ENCODE measurements at places on chromosomes 1 and 21.

- no peak for DNase-seq
Measured at GRCh38 chr1:242002072-242002471, 3.2 kb upstream of the MAP1LC3C start.

DNA sequence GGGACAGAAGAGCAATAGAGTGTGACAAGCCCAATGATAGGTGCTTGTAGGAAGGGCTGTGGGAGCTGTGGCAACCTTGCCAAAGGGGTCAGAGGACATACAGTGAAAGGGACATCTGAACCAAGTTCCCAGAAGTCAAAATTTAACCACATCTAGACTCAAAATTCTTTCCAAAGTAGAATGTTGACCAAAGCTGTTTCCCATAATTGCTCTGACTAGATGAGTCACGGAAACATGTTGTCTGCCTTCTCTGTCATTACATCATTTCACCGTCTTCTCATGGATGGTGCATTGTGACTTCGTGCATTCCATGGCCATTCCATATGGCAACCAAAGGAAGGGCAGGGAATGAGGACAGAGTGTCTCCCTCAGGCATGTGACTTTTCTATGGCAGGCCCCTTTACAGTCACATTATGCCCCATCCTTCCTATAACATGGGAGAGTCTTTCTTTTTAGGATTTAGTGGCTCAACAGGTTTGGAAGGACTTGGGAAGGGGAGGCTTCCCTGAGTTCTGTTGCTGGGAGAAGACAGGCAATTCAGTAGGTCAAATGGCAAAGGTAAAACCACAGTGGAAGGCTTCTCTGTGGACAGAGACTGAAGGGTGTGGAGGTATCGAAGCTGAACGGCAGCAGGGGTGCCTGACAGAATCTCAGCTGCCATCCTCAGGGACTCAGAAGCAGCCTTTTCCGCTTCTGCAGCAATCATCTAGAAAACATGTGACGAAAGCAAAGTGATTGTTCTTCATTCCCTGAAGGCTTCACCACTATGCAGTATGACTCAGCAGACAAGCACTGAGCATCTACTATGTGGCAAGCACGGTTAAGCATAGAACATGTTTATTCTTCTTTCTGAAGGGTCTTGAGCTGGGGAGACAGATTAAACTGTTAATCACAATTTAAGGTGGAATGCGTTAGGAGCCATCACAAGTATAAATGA, 24.7 kb downstream of the NPHS2 start:
- no peak for DNase-seq

GRCh38 chr1:215677112-215677511, 110.0 kb downstream of the KCTD3 start:
- DNase-seq, result no peak

DNA sequence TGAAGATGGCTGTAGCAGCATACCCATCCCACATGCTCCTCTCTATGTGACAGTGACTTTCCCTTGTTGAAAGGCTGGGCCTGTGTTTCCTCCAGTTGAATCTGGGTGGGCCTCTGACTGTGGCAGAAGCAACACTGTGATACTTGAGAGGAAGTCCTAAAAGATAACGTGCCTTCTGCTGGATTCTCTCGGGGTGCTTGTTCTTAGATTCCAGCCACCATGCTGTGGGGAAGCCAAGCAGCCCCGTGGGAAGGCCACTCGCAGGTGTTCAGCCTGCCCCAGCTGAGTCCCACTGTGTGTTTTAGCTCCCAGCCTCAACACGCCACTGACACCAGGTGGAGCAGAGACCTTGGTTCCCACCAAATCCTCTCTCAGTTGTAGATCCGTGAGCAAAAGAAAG, 31.5 kb downstream of the TRAPPC10 start:
- no peak for DNase-seq

DNA sequence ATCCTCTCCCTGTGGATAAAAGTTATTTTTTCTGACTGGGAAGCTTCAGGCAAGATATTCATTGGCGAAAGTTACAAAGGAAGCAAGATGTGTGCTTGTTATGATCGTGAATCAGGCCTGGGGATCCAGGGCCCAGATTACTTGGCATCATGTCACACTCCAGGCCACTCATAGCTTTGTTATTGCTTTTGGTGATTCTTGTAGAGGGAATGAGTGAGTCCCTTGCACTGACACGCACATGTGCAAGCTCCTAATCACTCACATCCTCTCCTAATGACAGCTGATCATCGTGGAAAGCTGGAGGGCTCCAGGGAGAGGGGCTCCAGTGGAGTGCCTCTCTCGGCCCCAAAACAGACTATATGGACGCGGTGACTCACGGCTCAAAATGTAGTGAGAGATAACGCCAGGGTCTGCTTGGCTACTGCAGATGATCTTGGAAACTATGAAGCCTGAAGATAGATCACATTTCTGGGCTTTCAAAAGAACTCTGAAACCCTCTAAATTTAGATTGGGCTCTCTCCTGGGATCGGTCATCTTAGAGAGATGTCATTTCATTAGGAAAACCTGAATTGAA, 481.1 kb upstream of the USP24 start:
- DNase-seq, result no peak

DNA sequence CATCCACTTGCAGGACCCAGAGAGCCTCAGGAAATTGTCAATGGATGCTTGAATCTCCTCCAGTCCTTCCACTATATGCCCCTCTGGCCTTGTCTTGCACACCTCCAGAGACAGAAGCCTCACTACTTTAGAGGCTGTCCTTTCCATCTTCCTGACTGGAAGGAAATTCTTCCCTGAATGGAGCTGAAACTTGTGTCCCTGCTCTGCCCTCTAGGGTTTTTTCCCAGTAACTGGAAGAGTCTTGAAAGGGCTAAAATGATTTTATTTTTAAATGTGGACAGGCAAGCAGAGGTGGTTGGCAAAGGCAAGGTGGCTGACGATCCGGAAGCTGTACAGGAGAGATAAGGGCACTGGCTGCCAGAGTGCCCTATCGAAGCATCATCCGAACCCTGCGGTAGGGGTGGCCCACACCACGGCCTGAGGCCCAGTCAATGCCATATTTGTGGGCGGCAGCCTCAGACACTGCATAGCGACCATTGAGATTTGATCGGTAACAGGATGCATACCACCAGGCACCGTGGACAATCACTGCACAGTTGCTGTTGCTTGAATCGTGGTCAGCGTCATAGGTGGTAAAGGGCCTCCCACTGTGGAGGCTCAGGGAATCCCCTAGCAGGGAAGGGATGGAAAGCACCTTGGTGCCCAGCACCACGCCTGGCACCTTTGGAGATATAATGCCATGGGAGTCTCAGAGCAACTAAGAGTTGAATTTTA, 2.3 kb upstream of the MAP3K6 start:
- no peak for DNase-seq

DNA sequence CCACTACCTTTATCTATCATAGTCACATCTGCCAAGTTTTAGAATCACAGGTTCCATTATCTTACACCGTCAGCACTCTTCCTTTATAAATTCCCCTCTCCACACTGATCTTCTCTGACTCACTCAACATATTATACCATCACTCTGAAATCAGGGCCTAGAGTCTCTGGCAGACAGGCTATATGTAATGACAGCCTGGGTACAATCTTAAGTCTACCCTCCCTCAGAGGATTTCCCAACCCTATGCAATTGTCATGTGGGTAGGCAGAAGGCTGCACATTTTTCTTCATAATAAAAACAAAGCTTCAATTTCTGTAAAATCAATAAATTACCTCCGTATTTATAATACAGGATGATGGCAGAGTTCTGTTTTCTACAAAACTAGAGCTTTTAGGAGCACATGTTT, 138.0 kb downstream of the RERE start:
- DNase-seq, result no peak

DNA sequence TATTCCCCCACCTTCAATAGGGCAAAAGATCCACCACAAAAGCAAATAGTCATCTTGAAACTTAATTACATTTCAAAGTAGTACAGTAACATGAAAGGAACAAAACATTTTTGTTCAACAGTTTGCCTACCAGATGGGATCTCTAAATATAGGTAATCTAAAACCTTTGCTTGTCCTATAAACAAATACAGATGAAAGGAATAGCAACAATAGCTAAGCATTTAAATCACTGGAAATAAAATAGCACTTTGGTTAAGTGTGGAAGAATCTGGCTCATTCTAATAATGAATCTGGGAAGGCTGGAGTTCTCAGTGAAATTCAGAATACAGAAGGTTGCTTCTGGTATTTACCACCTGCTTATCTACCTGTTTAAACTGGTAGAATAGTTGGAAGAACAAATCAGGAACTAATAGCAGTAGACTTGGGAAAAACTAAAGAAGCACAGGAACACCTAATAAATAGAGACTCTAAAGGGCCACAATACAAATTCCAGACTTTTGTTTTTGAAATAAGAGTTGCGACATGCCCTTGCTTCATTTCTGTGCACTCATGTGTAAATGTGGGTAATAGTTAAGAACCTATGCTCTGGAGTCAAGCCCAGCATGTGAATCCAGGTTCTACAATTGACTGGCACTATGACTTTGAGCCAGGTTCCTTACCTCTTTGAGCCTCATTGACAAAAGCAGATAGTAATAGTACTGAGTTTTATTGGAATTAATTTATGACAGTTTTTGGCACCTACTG, 2.3 kb upstream of the LYPLAL1 start:
- no peak for DNase-seq

GRCh38 chr1:34874296-34874952, 14.9 kb upstream of the SMIM12 start:
- no peak for DNase-seq

DNA sequence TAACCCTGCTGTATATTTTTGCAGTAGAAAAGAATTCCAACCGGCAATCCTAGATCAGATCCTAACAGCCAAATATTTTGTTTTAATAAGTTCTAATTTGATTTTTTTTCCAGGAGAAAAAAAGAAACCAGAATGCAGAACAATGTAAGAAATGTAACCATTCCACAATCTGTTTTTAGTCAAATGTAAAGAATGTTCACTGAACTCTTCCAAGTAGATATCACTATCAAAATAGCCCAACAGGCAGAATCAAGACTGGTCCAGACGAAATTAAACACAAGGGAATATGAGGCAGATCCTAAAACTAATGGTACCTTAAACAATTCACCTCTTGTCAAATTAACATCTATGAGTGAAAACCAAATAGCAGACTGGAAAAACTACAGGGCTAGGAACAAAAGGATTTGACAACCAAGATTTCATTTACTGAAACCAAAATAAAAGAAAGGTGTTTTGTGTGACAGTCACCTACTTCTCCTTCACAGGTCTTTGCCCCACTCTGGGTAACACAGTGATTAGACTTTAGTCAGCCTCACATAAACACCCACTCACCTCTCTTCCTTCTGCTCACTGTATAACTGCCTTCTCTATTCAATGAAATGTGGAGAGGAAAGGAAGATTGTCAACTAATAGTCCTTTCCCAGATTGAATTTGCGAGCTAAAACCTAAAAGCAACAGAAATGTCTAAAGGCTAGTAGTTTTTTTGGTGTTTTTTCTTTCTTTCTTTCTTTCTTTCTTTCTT, 137.9 kb downstream of the FAF1 start:
- no peak for DNase-seq

DNA sequence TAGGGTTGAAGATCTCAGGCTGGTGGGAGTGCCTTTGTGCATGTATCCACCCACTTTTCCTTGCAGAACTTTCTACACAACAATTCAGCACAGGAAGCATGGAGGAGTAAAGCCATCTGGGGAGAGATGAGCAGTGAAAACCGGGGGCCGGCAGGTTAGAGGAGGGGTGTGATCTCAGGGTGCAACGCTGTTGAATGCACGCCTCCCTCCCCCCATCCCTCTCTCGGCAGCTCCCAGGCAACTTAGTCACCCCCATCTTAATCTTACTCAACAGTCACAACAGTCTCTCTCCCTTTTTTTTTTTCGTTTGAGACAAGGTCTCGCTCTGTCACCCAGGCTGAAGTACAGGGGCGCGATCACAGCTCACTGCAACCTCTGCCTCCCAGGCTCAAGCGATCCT, 16.6 kb upstream of the ABCG1 start:
- DNase-seq, result no peak

GRCh38 chr1:230169454-230170152, 102.6 kb downstream of the GALNT2 start:
- DNase-seq, result no peak

- DNase-seq, result no peak
Measured at GRCh38 chr1:10178597-10179405, 31.6 kb upstream of the KIF1B start.

GRCh38 chr1:209430107-209430506, 153.4 kb upstream of the CAMK1G start:
- no peak for DNase-seq

GRCh38 chr1:52842643-52843310, at the start of gene ZYG11A:
Gene ZYG11A, plus strand, starts transcription at chr1:52842760. Its CDS starts 124 bp downstream, at chr1:52842884.
- DNase-seq, result no peak

DNA sequence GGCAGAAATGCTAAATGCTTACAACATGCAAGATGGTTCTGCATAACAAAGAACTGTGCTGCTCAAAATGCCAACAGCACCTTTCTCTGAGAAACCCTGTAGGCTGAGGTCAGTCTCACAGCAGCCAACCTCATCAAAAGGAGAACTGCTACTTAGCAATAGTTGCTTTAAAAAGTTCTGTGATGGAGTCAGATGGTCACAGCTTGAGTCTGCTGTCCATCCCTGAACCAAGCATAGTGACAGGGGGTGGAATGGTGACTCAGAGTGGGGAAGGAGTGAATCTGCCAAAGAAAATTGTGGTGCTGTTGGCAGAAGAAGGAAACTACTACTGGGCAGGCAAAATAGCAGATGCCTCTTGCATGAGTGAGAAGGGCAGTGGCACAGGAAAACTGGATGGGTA, 106.0 kb upstream of the FAM78B start:
- DNase-seq, result no peak

DNA sequence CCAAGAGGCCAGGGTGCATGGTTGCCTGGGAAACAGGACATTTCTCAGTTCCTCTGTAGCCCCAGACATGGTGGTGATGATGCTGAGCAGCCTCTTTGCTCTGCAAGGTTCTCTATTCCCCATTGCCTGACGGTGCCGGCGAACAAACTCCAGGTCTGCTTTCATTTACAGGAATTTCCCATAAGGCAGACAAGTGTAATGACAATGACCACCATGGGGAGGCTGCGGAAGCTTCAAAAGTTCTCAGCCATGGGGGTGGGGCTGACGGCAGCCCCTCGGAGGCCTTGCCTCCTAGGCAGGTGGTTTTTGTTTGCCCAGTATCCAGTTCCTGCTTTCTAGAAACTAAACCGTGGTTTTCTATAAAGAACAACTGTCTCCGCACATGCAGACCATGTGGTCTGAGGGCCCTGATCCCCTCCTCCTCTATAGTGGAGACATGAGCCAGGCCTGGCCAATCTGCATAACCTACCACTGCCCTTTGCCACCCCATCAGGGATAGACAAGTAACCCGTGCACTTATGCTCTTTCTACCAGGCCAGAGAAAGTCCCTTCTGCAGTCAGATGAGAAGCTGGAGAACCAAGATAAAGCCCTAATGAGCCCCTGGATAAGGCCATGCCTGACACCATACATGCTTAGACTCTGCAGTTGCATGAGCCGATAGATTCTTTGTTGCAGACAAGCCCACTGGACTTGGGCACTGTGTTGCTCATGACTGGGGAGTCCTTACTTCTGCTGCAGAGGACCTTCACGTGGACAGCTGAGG, 54.1 kb downstream of the LDLRAD2 start:
- DNase-seq, result no peak
